ENCODE measurements at places on chromosomes 5 and 9. TPM values are rescaled to one million over a fixed set of nuclear protein-coding genes. Genes with fewer than 3 reads are reported as not detected.

SLC36A2 gene
- not detected for total RNA-seq

RPL37 gene
- 1,647 TPM for total RNA-seq

PHF24 gene
- total RNA-seq = 1.7 TPM

LHFPL2 gene
- total RNA-seq = 33.3 TPM

PTGER4 gene
- 10.3 TPM for total RNA-seq

PDLIM7 gene
- 218 TPM for total RNA-seq

RIC1 gene
- 28.5 TPM for total RNA-seq

KCNN2 gene
- 2.1 TPM for total RNA-seq

ZNF366 gene
- 6.0 TPM for total RNA-seq

PLEKHG4B gene
- total RNA-seq = 9.5 TPM

FOXI1 gene
- total RNA-seq = not detected

RMI1 gene
- 12.1 TPM for total RNA-seq

PCDHB9 gene
- 1.9 TPM for total RNA-seq

TMC1 gene
- 3.5 TPM for total RNA-seq

PCDHA7 gene
- total RNA-seq = 1.1 TPM

ORM1 gene
- 3.3 TPM for total RNA-seq

SLC25A2 gene
- 1.3 TPM for total RNA-seq

GDNF gene
- total RNA-seq = not detected

PCDHGC4 gene
- total RNA-seq = 3.6 TPM

PARP8 gene
- 58.4 TPM for total RNA-seq

PPIC gene
- 39.2 TPM for total RNA-seq

GNA14 gene
- total RNA-seq = 12.4 TPM

SPINK5 gene
- total RNA-seq = 3.2 TPM

ECSCR gene
- 31.1 TPM for total RNA-seq

LMNB1 gene
- 7.3 TPM for total RNA-seq

TRPM3 gene
- 1.3 TPM for total RNA-seq

GRM6 gene
- not detected for total RNA-seq

WDR38 gene
- total RNA-seq = not detected

RNF224 gene
- 0.34 TPM for total RNA-seq

PCA3 gene
- not detected for total RNA-seq

TMEM174 gene
- total RNA-seq = not detected

MYMK gene
- total RNA-seq = not detected

SUSD3 gene
- 3.0 TPM for total RNA-seq

SNCAIP gene
- total RNA-seq = 3.3 TPM

C5orf52 gene
- total RNA-seq = not detected

NR6A1 gene
- 5.0 TPM for total RNA-seq

ITK gene
- total RNA-seq = 4.7 TPM

GRPEL2 gene
- total RNA-seq = 14.4 TPM

TUSC1 gene
- total RNA-seq = 13.3 TPM

IL33 gene
- 49.7 TPM for total RNA-seq

RASEF gene
- total RNA-seq = 33.7 TPM

BRINP1 gene
- total RNA-seq = 1.8 TPM

TTLL11 gene
- total RNA-seq = 10.9 TPM

MEGF10 gene
- total RNA-seq = 1.1 TPM

IL4 gene
- total RNA-seq = not detected

WNT8A gene
- not detected for total RNA-seq

SPINK13 gene
- total RNA-seq = not detected

SLC36A3 gene
- total RNA-seq = not detected

RPS14 gene
- total RNA-seq = 2,344 TPM

ATOSB gene
- total RNA-seq = 11.5 TPM

CDH9 gene
- not detected for total RNA-seq

ARSI gene
- 0.65 TPM for total RNA-seq

UGT3A1 gene
- not detected for total RNA-seq
